WTC11 (cell line): ENCODE measurements at places on chromosomes 7 and 10.

GRCh38 chr7:6444516-6445269, 3.1 kb downstream of the DAGLB start:
- DNase-seq: no peak

DNA sequence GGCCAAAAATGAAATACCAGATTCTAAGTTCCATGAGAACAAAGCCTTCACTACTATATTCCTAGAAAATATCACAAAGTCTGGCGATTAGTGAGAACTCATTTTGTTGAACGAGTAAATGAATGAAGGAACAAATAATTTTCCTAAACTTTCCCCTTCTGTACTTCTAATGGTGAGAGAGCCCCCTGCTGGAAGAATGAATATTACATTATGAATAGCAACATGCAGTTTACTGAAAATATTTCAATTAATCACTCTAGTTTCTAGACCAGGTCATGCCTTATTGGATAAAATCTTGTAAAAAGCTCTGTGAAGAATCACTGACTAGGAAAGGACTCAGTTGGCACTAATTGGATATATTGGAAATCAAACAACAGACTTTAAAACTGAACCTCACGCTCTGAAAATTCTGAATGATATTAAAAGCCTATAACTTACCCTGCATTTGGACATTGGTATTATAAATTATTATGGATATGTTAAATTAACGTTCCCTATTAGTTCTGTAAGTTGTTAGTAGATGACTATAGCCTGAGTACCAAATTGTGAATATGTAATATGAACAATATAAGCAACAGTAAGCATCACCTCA, 32.4 kb upstream of the MTPN start:
- DNase-seq: no peak

- DNase-seq: no peak
Measured at GRCh38 chr10:48451969-48452878, 145.7 kb downstream of the MAPK8 start.

GRCh38 chr10:83184641-83185040, 954.7 kb upstream of the GHITM start:
- no peak for DNase-seq

DNA sequence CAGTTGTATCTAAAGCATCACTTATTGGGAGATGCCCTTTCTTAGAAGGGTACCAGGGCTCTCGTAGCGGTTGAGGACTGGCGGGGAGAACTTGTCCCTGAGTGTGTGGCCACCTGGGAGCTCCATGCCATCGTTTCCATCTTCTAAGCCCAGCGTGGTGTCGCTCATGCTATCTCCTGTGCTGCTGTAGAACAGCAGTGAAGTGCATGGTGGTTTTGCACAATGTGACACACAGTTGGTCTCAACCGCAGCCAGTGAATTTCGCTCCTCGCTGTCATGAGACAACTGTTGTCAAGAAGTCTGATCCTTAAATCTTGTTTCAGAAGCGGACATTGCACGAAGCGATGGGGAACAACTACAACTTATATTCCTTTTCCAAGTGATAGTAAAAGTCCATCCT, 283.4 kb downstream of the GRID1 start:
- no peak for DNase-seq

DNA sequence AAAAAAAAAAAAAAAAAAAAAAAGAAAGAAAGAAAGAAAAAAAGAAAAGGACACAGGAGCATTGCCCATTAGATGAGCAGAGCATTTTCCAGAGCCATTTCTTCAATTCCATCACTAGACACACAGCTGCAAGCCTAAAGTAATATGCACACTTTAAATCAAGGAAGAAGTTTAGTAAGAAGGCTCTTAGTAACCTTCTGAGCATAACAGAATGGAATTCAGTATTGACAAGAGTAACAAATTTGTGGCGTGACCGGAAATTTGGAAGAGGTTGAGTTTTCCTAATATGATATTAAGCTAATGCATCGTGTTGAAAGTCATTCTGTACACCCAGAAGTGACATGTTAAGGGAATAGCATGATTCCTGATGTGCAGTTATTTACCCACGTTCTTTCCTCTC, 35.3 kb downstream of the SMURF1 start:
- DNase-seq: no peak

DNA sequence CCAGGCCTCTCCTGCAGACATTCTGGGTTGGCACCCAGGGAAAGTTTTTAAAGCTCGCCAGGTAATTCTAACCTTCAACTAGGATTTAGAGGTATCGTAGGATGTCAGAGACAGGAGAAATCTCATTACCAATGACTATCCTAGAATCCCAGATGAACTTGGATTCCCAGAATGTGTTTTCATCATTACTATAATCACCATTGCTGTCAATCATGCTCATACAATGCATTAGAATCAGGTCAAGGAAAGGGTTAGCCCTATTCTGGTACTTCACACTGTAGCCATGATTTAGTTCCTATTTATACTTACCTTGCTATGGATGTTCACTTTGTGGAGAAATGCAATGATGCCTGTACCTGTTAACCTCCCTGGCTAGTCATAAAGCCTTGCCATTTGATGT, 67.0 kb upstream of the GPR158 start:
- DNase-seq: no peak

- peak; percentile 13 for DNase-seq
Measured at GRCh38 chr10:10911471-10911921, 106.2 kb upstream of the CELF2 start.

DNA sequence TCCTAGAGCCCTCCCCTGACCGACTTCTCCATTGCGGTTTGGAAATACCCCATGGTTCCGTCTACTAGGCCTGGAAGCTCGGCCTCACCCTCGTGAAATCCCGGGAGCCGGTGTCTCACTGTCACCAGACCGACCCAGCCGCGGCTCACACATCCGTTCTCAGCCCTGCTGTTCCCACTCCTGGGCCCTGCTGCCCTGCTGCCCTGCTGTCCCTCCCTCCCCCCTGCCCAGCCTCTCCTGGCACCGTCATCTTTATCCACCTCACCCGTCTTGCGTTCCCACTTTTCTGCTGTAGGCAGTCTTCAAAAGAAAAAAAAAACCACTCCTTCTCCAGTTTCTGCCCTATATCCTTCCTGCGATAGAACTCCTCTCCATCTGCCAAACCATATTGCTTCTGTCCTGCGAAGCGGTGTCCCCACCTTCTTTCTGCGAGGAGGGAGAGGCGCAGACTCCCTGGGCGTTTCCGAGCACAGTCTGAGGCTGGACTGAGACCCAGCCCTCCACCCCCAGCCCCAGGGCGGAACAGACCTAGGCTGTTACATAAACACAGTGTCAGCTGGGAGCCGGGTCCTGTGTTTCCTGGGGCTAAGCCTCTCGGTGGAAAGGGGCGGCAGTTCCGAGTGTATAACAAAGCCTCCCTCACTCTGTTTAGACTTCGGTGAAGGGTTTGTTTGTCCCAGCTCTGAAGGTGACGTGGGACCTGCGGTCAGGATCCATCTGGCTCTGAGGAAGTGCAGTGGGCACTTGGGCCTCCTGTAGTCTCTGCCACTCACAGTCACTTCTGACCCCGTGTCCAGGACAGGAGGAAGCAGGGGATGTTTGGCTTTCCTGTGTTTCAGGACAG, 2.8 kb downstream of the AGAP3 start:
- DNase-seq: peak; percentile 37

- no peak for DNase-seq
Measured at GRCh38 chr10:120396228-120396627, 60.8 kb upstream of the PLPP4 start.

DNA sequence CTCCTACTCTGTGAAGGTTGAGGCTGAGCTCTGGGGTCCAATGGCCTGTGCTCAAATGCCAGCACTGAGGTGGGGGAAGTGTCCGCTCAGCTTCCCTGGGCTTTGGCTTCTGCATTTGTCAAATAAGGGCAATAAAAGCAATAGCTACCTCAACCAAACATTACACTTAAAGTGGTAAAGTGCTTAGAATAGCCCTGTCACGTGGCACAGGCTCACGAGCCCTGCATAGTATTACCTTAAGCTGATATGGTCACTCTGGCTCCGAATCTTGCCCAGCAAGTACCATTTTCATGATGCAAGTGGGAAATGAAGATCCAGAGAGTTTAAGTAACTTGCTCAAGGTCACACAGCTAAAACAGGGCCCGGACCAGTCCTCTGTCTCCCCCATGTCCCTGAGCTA, 451.1 kb upstream of the ZMIZ1 start:
- no peak for DNase-seq

DNA sequence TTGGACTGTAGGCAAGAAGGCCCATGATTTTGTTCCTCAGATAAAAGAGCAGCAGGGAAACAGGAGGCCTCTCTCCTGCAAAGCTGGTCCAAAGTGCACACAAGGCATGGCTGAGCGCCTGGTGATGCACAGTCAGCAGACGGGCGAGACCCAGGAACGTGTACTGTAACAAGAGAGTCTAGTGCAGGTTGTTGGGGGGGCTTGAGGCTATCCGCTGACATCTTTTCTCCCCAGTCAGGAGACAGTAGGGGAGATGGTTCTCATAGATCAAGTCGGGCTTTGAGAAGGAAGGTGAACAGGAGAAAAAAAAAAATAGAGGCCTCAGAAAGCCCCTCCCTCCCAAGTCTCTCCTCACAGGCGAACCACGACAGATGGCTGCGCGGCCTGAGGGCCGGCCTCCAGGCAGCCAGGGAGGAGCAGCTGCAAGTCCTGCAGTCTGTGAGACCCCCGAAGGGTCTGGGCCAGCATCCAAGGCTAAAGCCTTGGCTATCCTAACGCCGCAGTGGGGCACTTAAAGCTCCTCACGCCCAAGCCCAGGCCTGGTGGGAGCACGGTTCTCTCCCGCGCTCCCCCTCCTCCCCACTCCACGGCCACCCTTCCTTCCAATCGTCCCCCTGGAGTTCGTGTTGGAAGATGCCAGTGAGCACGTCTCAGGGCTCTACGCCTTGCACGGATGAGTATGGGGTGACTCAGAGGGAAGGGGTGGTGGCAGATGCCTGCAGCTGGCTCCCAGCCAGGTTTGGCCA, 68.3 kb downstream of the PRKAG2 start:
- DNase-seq: no peak

DNA sequence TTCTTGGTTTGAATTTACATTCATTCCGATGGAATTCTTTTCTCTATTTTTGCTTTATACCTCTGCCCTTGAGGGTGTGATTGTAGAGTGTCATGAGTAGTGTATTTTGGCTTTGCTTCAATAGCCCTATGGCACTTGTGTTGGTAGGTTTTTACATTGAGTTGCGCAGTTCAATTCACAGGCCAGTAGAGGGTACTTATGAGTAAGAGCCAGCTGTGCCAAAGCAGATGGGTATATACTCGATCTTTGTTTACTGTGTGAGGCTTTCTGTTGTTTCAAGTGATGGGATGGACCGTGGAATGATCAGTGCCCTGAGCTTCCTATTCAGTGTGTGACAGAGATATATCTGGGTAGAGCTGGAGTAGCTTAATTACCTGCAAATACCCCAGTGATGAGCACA, 4.3 kb upstream of the AKR1C3 start:
- DNase-seq: no peak

DNA sequence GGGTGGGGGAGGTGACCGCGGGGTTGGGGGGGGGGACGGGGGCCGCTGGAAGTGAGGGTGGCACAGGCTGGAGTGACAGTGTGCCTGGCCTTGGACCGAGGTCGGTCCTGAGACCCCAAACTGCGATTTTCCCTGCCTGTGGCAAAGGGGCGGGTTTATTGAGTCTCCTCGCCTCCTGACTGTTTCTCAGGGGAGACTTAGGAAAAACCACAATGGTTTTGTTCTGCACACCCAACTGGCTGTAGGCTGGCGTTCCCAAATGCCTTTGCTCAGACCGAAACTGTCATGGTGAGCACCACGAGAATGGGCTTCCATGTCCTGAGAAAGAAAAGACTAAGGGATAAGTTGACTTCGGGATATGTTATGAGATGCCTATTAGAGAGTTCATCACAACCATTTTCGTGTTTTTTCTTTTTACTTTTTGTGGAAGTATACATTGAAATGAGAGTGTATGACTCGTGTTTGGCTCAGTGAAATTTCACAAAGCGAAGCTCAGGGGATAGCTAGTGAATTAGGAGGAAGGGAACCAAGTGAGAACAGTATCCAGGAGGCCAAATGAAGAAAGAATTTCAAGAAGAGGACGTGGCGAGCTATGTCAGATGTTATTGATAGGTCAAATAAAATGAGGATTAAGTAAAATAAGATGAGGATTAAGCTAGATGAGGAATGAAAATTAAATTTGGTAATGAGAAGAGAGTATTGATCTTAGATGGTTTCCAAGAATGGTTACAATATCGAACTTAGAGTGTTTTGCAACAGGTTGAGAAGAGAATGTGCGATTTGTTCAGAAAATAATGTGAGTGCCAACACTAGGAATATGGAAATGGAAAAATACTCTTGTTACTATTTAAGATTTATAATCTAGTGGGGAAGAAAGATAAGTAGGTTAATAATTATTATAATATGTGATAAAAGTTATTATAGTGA, 918 bp downstream of the NET1 start:
- DNase-seq: no peak

DNA sequence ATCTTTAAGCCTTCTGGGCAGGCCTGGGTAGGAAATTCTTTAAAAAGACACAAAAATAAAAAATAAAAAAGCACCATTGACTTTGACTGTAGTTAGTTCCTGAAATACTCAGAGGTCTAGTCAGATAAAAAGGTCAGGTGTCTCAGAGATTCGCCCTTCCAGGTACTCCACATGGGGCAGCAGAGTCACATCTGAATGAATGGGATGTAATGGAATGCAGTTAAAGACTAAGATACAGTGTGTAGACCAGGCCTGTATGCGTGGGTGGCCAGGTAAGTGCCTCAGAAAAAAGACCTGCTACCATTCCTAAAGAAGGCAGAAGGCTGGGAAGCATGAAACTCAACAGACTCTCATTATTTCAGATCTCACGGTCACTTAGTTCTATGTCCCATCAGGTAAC, 68.6 kb upstream of the SEM1 start:
- peak; percentile 35 for DNase-seq
